ENCODE measurements at places on chromosomes 3 and 15. TPM values are rescaled to one million over a fixed set of nuclear protein-coding genes. Genes with fewer than 3 reads are reported as not detected.

DNA sequence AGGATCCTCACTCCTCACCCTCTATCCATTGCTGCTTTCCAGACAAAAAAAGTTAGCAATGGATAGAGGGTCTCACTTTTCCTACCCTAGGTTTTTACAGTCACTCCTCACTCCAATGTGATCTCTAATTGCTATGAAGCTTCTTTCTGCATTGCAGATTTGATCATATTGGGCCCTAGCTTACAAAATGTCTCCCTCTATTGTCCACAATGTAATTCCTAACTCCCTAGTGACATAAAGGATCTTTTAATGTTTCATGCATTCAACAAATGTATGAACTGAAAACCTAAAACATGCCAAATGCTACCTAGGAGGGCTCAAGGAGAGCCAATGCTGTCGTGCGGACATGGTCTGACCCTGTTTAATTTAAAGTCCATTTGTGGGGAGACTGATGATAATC is 234.8 kb downstream of the CADM2 start:
- H3K36me3 ChIP-seq: no peaks in the 10 kb centered on the region
- H3K4me1 ChIP-seq: no peaks in the 10 kb centered on the region
- H3K27me3 ChIP-seq: no peaks in the 10 kb centered on the region
- DNase-seq: no peak

DNA sequence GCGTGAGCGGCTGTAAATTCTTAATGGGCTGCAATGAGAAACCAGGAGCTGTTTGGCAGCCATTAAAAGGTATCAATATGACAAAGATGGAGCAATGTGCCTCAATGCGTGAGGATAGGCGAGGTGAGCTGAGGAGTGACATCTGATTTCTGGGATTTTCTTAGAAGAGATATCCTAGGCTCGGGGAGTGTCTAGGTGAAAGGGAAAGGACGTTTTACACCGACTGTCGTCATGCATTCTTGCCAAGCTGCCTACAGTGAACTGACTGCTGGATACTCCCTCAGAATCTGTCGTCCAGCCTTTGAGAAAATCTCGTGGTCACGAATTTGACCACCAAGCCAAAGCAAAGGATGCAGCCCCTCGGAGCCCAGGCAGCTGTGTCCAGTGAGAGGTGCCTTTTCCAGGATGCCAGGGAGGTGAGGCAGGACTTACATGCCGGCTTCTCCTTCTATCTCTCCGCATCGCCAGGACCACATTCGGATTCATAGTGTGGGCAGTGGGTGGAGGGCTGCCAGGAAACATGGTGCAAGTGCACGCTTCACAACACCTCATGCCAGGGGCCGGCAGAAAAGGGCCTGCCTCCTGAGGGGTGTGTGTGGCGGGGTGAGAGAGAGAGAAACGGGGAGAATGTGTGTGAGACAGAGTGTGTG is 80.3 kb upstream of the ABHD17C start:
- no peak overlapping the region for H3K4me3 ChIP-seq
- H3K27ac ChIP-seq: no peak overlapping the region
- peaks cover 8% of the 10 kb centered on the region for H3K4me1 ChIP-seq
- no peak for DNase-seq
- H3K27me3 ChIP-seq: no peaks in the 10 kb centered on the region
- no peaks in the 10 kb centered on the region for H3K36me3 ChIP-seq

DNA sequence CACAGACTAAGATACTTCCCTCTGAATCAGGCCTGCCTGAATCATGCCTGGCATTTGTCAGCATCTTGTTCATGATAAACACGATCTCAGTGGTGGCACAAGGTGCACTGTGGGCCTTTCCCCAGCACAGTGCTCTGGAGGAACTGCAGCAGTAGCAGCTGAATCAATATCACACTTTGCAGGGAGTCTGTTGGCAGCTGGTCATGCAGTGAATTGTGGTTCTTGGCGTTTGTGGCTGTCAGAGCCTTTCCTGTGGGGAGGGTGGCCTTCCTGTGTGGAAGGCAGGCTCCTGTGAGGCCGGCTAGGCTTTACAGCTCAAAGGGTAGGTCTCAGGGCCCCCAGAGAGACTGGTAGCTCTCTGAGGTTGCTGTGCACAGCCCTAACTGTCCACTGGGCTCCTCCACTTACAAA is 54.4 kb upstream of the TLE3 start:
- H3K27ac ChIP-seq: no peak overlapping the region
- no peak overlapping the region for H3K4me3 ChIP-seq
- no peak for DNase-seq
- H3K36me3 ChIP-seq: no peaks in the 10 kb centered on the region
- H3K27me3 ChIP-seq: no peaks in the 10 kb centered on the region

DNA sequence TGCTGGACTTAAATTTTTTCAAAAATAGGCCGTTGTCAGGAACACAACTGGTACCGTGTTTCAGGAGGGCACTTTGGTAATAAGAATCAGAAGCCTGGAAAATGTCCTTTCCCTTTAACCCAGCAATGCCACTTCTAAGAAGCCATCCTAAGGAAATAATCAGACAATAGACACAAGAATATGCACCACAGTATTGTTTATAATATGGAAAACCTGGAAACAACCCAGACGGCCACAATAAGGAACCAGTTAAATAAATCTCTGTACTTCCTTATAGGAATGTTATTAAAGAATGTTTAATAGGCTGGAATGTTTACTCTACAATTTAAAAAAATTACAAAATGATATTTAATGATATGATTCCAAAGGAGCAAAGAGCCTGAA is 30.4 kb upstream of the ATP1B3 start:
- H3K27ac ChIP-seq: no peak overlapping the region
- DNase-seq: no peak
- no peaks in the 10 kb centered on the region for H3K4me1 ChIP-seq
- no peak overlapping the region for H3K4me3 ChIP-seq

DNA sequence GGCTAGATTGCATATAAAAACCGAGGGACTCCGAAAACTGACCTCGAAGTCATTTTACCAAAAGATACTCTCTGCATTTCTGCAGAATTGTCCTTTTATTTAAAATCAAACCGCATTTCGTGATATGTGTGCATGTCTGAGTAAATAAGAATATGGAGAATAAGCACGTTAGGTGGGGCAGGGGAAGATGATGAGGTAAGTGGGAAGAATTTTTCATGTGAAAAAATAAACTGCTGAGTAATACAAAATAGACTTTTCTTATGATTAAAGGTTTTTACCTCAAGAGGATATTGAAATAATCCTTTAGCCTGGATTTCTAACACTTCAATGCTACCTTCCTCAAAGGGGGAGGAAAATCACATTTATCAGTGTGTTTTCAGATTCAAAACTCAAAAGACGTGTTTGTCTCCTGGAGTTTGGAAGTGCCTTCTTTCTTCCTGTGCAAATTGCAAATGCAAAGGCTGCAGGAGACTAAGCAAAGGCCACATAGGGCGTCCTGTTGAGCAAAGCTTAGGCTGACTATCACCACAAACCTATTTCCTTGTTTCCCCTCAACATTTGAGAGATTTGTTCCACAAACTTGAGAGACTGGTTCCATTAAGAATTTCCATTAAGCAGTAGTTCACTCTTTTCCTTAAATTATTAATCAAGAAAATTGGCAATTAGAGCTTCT is 813.5 kb downstream of the MCTP2 start:
- H3K27ac ChIP-seq: no peak overlapping the region
- no peaks in the 10 kb centered on the region for H3K4me1 ChIP-seq
- DNase-seq: no peak
- no peaks in the 10 kb centered on the region for H3K36me3 ChIP-seq

- no peak overlapping the region for H3K27ac ChIP-seq
- no peak overlapping the region for H3K4me3 ChIP-seq
- no peaks in the 10 kb centered on the region for H3K36me3 ChIP-seq
- no peaks in the 10 kb centered on the region for H3K27me3 ChIP-seq
- DNase-seq: no peak
Measured at GRCh38 chr3:69579306-69580041, 159.8 kb upstream of the MITF start.

DNA sequence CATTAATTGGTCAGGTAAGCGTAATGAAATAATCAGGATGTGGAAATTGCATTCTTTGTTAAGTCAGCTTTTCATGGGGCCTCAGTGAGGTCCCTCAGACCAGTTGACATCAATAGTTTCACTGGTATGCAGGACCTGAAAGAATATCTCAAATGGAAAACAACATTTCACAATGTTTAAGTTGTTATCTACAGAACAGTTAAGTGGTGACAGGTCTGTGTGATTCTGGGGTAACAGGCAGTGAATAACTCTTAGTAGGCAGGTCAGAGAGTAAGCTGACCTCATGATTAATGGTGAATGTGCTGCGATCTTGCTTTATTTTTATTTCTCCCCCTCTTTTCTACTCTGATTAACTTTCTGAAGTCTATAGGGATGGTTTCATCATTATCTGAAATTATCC is 28.9 kb upstream of the ACP3 start:
- H3K4me1 ChIP-seq: peaks cover 7% of the 10 kb centered on the region
- no peak for DNase-seq
- H3K27ac ChIP-seq: no peak overlapping the region
- H3K27me3 ChIP-seq: no peaks in the 10 kb centered on the region
- no peaks in the 10 kb centered on the region for H3K36me3 ChIP-seq

GRCh38 chr3:15638193-15638890 is 36.8 kb downstream of the BTD start:
- H3K4me3 ChIP-seq: no peak overlapping the region
- no peaks in the 10 kb centered on the region for H3K36me3 ChIP-seq
- no peaks in the 10 kb centered on the region for H3K27me3 ChIP-seq
- DNase-seq: no peak

The GOLGA8S gene
- total RNA-seq: 0.36 TPM

The CLCN2 gene
- total RNA-seq: 8.0 TPM

The CCNB2 gene
- total RNA-seq: 2.9 TPM

The MKRN3 gene
- not detected for total RNA-seq

The SNUPN gene
- 20.4 TPM for total RNA-seq

The ENTPD3 gene
- not detected for total RNA-seq

The LRRC2 gene
- 1.8 TPM for total RNA-seq

The SCAPER gene
- 19.8 TPM for total RNA-seq
